A172 (cell line): ENCODE measurements at places on chromosomes 1 and 21. TPM values are rescaled to one million over a fixed set of nuclear protein-coding genes. Genes with fewer than 3 reads are reported as not detected.

- DNase-seq: no peak
Observed at GRCh38 chr1:185070051-185070450, 24.7 kb downstream of the RNF2 start.

The GLRX2 gene
- 58.7 and 63.9 TPM in 2 replicates for total RNA-seq

GRCh38 chr1:234315091-234315541, 58.1 kb upstream of the COA6 start:
- peak; percentile 85 for DNase-seq

GRCh38 chr1:177891809-177892208, 78.0 kb downstream of the SEC16B start:
- DNase-seq: no peak

The BTBD8 gene
- 2.4 and 3.4 TPM in 2 replicates for total RNA-seq

DNA sequence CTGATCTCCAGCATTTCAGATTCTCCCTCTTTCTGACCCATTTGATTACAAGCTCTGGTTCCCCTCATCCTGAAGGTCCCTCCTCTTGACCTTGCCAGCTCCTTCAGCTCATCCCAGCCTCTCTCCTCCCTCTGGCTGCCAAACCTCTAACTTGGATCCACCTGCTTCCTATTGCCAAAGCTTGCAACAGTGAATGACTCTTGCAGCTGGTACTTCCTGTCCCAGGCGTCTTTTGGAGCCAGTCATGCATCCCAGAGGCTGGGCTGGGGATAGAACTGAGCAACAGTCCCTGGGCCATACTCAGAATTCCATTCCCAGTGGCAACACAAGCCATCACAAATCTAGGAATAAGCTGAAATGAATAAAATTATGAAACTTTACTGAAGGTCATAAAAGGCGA, 27.7 kb upstream of the SPOCD1 start:
- peak; percentile 7 for DNase-seq

DNA sequence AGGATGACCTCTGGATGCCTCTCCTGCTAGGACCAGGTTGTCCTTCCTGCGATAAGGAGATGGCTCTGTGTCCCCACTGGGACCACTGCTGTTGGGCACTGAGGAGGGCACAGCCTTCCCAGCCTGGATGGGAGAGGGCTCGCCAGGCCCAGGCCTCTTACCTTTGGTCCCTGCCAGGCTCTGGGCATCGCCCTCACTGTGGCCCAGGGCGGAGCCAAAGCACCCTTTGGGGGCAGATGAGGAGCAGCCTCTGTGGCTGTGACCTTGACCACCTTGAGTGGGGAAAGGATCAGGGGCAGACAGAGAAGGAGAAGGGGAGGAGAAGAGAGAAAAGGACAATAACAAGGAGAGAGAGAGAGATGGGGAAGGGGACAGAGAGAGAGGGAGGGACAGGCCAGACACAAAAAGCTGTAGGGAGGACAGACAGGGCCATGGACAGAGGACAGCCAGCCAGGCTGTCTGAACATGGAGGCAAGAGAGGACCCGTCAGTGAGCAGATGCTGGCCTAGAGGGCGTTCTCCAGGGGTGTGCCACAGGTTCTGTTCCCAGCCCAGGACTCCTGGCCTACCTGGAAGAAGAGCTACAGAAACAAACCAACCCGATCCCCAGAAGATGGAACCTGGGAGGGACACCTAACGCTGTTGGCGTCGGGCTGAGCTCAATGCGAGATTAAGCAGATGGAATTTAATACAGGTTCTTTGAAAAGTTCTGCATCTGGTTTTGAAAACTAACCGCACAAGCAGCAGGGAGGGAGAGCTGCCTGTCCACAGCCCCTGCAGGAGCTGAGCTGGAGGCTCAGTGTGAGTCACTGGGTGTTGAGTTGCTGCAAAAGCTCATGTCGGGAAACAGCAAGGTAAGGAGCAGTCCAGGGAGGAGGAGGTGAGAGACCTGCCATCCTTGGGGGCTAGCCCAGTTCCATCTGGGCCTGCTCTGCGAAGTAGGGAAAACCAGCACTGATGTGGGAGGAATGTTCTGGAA, 262.1 kb downstream of the PTPRU start:
- no peak for DNase-seq

DNA sequence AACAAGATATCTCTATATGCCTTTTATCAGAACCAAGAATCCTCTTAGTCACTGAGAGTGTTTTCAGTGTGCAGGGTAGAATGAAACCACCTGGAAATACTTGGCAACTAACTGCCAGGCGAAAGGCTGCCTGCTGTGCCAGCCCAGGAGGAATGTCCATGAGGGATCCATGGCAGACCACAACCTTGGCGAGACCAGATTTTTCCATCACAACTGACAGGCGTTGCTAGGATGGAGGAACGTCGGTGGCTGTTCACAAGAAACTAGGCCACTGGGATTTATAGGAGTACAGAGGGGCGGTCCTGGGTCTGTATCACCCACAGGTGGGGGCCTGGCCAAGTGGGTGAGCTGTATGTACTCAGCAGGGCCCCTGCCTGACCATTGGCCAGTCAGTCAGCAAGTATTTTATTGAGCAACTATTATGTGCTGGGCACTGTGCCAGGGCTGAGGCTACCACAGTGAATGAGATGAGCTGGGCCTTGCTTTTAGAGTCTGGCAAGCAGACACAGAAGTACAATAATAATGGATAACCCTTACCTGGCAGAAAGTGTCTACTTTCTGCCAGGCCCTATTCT, 199.4 kb downstream of the FOXD2 start:
- peak; percentile 74 for DNase-seq

The CR1L gene
- not detected in 2 replicates for total RNA-seq

DNA sequence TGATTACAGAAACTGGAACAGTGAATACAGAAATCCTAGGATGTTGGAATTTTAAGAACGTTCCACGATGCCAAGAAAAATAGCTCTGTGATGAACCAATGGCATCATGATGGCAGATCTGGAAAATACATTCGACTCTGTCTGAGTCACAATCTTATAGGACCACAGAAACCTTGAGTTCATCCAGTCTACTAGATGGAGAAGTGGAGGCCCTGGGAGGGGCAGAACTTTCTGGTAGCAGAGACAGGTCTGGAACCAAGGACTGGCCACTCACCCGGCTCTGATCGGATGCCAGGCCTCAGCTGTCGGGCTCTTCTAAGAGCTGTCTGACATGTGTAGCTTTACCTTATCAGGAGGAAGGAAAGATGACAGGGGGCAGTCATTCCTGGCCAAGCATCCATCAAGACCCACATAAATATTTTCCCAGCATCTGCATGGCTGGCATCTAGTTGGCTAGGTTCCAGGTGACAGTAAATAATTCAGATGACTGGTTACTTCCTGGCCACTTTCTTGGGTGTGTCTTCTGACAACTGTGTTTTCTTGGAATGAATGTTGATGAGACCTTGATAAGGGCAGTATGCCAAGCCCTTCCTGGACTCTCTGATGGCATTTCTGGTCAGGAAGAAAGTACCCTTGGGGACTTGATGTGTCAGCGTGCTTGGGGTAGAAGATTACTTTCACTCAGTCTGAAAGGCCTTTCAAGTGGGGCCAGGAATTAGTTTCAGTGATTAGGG, 72.6 kb upstream of the TRABD2B start:
- DNase-seq: peak; percentile 97

The SAMSN1 gene
- not detected in 2 replicates for total RNA-seq

- no peak for DNase-seq
Observed at GRCh38 chr1:43039228-43040055, 80.8 kb upstream of the SLC2A1 start.

DNA sequence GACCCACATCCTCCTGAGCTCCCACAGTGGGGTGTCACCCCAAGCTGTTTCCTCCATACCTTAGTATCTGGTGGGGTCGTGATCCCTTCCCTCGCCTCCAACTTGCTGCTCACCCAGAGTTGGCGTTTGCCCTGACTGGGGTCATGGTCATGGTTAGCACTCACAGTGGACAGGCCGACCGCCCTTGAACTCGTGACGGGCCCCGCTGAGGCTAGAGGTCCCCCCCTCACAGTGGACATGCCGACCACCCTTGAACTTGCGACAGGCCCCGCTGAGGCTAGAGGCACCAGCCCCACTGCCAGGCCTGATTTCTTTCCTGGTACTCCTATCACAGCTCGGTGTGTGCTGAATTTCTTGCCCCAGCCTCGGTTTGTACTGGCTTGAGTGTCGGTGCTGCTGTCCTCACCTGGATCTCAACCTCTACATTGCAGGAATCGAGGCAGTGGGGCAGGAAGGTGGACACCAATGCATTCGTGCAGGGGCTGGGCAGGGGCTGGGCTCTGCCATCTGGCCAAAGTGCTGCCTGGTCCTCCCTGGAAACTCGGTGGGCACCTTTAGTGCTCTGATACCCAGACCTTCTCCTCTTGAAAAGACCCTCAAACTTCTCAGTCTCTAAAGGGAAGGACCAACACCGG, 37.5 kb upstream of the AJAP1 start:
- DNase-seq: no peak
